ENCODE measurements at places on chromosomes 5 and 9.

DNA sequence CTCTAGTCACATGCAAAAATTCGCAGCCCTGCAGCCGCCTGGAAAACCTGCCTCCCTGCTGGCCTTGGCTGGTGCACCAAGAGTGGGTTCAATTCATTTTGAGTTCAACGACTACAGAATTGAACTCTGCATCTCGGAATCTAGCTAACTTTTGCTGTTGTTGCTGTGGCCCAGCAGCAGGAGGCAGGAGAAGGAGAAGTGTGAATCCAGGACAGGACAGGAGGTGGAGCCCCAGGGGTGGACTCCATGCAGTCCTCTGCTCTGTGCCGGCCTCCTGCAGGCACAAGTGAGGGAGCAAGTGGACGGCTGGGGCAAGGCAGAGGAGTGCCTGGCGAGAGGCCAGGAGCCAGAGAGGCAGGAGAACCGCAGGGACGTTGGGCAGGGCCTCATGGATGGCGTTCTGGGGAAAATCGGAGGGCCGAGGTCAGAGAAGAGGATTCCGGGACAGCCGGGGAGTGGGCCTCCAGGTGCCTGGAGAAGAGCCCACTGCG is 214.2 kb downstream of the FANCC start:
- no peak for DNase-seq

DNA sequence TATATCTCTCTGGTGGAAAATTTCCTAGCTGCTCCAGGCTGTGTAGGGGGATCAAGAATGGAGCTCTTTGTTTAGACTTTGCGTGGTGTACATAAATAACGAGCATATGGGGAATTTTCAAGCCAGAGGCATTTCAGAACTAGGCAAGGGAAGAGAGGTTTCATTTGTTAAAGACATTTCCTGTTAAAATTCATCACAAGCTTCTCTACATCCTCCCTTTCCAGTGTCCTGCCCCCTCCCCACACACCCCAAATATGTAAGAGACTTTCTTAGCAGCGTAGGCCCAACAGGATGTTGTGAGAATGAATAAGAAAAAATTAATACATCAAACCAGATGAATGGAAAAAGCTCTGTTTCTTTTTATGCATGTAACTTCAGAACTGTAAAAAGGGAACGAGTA is 150.3 kb downstream of the GPBP1 start:
- no peak for DNase-seq

GRCh38 chr5:127311349-127311748 is 20.8 kb downstream of the MEGF10 start:
- DNase-seq: no peak

- no peak for DNase-seq
Observed at GRCh38 chr9:110842986-110843385, 174.4 kb downstream of the MUSK start.

DNA sequence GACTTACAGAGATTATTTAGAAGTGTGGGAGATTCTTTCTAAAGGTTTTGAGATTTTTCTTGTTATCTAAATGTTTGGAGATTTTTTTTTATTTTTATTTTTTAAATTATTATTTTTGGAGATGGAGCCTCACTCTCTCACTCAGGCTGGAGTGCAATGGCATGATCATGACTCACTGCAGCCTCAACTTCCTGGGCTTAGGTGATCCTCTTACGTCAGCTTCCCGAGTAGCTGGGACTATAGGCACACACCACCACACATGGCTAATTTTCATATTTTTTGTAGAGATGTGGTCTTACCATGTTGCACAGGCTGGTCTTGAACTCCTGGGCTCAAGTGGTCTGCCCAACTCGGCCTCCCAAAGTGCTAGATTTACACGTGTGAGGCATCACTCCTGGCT is 694.5 kb downstream of the TLE1 start:
- DNase-seq: no peak

DNA sequence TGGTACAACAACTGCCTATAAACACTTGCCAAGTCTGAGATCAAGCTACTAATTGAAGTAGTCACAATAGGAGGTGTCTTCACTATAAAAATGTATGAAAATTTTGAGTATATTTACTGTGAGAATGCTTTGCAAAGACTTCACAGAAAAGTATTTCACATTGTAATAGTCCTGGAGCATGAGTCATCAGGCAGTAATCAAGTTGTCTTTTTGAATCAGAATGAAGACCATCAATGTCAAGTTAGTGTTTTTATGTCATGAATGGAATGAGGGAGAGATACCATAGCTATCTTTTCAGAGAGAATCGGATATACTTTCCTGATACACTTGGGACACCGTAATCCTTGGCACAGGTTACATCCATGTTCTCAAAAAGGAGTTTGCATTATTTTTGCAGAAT is 466.9 kb upstream of the ARRDC3 start:
- DNase-seq: no peak

DNA sequence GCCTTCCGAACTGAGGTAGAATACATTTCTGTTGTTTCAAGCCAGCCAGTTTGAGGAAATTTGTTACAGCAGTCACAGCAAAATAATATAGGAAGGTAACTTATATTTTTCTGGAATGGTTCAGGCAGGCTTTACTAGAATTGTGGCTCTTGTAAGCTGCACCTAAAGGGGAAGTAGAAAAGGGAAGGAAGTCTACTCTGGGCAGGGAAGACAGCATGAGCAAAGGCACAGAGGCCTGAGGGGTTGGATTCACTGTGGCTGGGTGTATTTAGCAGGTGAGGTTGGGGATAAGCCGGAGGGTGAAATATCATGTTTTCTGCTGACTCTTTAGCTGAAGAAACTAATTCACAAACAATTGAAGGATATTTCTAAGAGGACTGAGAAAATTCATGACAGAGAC is 183.5 kb downstream of the GAS1 start:
- no peak for DNase-seq

DNA sequence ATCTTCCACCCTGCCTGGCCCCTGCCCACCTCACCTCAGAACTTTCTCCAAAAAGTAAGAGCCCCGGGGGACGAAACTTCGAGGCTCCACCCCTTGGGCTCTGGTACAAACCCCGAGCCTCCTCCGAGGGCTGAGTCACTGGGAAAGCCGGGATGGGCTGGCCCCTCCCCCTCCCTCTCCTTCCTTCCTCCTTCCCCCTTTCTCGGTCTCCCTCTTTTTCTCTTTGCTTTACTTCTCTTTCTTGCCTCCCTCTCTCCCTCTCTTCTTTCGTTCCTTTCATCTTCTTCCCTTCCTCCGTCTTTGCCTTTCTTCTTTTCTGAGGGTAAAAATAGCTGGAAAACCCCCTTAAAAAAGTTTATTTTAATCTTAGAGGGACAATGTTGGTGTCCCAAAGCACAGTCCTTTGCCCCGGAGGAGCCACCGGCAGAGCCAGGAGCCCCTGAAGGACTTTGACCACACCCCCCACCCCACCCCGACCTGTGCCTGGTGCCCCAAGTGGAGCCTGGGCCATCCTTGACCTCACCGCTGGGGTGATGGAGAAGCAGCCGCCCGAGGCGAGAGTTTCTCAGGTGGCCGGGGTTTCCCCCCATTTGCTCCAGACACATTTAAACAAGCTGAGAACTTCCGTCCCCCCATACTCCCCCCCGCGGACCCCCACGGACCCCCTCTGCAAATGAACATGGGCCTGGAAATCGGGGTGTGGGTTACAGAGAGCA is 5.7 kb upstream of the NOTCH1 start:
- peak; percentile 90 for DNase-seq

- no peak for DNase-seq
Observed at GRCh38 chr5:120103495-120103894, 360.6 kb upstream of the PRR16 start.

DNA sequence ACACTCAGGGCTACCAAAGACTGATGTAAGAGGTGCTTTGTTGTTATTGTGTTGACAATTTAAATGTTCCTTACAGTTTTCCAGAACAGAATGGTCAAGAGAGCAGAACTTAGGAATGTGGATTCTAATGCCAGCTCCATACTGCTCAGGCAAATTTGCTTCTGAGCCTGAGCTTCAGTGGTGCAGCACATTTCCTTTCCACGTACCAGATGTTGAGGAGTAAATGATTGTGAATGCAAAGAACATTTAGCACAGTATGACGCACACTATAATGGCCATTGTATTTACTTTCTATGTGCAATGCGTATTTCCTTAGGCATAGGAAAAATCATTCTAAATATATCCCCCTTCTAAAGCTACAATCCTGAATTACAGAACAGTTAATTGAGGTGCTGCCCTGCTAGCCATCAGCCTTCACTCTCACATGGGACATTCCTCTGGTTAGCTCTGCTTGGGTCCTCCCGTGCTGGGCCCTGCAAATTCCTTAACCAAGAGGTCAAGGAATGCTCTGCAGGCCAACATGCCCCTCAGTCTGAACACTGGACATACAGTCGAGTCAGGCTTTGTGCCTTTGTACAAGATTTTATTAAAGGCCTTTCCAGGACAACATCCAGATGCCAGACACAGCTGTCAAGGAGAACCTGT is 21.1 kb upstream of the TMEM174 start:
- no peak for DNase-seq

- DNase-seq: peak; percentile 76
Observed at GRCh38 chr9:136564379-136564988, 18.6 kb upstream of the NOTCH1 start.

- no peak for DNase-seq
Observed at GRCh38 chr9:33014665-33015014, 10.4 kb upstream of the DNAJA1 start.

DNA sequence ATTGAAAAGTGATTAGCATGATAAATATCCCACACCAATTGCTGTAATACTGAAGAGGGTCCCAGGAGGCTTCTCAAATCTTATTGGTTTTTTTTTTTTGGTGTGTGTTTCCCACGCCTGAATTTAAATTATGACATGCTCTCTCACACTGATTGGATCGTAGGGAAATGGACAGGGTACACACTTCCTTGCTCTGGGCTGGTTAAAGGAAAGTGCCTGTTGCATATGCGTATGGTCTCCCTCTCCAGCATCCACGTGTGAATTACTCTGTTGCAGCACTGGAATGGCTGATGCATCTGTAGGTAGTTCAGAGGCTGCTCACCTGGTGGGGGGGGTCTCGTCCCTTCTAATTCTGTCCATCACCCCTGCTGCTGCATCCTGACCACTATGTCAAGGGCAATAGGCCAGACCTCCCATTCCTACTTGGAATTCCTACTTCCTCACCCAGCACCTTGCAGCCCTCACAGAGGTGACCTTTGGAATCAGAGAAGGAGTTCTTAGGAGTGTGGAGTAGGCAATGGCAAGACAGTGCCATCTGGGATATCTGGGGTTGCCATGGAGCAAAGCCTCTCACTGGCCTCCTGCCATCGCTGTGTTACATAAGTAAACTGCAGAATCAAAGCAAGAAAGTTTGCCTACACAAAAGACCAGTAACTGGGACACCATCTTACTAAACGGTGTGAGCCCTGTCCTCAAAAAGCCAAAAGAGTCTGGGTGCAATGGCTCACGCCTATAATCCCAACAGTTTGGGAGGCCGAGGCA is 71.4 kb upstream of the FBXW11 start:
- no peak for DNase-seq

DNA sequence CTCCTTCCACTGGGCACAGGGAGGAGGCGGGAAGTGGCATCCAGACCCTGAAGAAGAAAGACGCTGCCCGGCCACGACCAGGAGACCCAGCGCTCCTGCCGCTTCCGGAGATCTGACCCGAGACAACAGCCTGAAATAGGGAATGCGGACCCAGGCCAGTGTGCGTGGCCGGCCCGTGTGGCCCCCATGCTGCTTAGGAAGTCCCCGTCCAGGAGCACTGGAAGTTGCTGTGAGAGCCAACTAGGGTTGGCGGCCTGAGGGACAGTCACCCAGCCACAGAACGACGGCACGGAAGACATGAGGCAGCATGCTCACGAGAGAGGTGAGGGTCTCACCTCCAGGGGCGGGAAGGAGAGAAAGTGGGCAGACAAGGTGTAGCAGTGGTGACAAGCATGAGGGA is 17.0 kb downstream of the SH3GLB2 start:
- DNase-seq: no peak

DNA sequence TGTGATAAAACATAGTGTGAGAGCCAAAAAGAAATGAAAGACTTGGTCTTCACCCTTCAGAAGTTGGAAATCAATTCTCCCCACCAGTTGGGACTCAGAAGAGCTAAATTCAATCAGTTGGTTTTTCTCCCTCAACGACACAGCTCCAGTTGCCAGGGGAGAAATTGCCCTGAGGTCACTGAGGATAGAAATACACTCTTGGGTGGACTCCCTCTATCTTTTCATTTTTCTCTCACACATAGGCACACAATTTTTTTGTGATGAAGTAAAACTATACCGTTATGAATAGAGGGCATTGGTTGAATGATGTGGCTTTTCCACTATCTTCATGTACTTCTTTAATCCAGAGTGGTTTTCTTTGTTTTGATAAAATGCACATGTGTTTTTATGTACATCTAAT is 80.2 kb downstream of the ZNF366 start:
- no peak for DNase-seq

DNA sequence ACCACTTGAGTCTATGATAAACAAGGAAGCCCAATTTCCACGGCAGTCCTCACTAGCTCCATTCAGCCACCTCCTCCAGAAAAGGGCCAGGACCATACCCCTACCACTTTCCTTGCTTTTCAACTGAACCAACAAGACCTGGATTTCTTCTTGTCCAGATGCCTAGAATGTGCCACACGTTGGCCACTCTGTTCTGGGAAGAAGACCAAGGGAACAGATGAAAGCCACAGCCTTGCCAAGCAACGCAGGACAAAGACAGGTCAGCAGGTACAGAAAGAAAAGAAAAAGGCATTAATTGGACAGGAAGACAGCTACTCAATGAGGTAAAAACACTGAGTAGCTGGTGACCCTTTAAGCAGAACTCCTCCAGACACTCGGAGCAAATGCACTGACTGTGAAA is 2.2 kb downstream of the CCNJL start:
- DNase-seq: no peak

DNA sequence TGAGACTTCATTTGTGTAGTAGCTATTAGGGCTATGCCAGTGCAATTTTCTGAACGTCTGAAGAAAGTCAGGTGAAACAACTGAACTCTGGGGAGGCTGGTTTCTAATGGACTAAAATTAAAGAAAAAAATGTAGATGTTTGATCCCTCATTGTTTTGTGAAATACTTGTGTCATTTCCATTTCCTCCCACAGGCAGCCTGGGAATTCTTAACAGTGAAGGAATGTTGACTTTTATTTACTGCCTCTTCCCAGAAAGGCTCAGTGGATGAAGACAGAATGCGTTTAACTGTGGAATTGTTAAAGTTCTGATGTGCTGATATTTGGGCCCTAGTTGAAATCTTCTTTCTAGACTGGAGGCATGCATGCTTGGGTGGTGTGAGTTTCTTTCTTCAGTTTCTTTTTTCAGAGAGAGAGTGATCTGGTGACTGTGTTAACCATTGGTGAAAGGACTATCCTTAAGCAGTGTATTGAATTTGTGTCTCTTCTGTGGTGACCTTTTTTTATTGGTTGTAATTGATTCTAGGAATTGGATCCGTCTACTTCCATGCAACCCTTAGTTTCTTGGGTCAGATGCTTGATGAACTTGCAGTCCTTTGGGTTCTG is 15.5 kb downstream of the ACER2 start:
- no peak for DNase-seq

GRCh38 chr5:130034566-130035210 is 130.4 kb downstream of the CHSY3 start:
- DNase-seq: no peak

- DNase-seq: no peak
Observed at GRCh38 chr5:123681061-123681460, 169.1 kb downstream of the CSNK1G3 start.

Measured in AG08396 (cell line).